ENCODE measurements at places on chromosomes 11 and 22.

DNA sequence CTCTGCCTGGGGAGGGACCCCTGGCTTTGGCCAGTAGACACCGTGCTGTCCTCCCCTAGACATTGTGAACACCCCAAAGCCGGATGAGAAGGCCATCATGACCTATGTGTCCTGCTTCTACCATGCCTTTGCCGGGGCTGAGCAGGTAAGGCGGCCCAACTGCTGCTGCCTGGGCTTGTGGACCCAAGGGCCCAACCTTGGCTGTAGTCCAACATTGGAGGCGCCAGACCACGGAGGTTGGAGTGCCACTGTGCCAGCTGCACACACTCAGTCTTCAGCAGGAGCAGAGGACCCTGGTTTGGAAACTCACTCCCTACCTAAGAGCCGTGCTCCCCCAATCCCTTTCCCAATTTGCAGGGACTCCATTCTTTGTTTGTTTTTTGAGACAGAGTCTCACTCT, 9.4 kb downstream of the ACTN3 start:
- no peak for DNase-seq

GRCh38 chr11:133064152-133064877, 468.0 kb downstream of the OPCML start:
- peak; percentile 68 for DNase-seq

DNA sequence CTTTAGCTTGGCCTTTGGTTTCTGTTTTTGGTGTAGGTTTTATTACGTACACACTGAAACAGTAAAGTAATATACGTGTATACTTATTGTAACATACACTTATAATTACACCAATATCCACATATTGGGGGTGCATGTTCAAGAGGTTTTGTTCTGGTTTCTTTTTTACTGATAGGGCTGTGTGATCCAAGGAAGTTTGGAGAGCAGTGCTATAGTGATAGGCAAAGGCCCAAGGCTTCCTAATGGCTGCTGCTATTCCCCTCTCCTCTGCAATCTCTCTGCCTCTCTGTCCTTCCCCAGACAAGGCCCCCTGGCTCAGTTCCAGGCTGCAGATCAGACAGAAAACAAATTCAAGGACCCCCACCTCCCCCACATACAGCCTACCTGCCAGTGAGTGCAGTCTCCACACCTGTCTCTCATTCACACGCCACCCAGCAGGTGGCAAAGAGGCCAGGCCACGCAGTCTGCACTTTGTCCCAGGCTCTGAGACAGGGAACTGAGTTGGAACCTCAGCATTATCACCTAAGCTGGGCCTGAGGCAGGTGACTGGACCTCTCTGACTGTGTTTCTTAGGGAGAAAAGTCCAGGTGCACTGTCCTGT, 15.1 kb downstream of the TMEM184B start:
- DNase-seq, result peak; percentile 79

GRCh38 chr22:22158965-22159364, 85.6 kb upstream of the VPREB1 start:
- DNase-seq, result no peak

GRCh38 chr11:116224154-116224888, 548.5 kb downstream of the BUD13 start:
- DNase-seq, result peak; percentile 71

GRCh38 chr11:74701351-74701750, 29.9 kb downstream of the CHRDL2 start:
- no peak for DNase-seq

GRCh38 chr11:79308429-79308828, 132.4 kb downstream of the TENM4 start:
- DNase-seq, result no peak

- DNase-seq, result no peak
Observed at GRCh38 chr11:7484645-7485044, 661 bp upstream of the OLFML1 start.

- DNase-seq, result no peak
Observed at GRCh38 chr22:30361916-30362650, 5.3 kb downstream of the CCDC157 start.

DNA sequence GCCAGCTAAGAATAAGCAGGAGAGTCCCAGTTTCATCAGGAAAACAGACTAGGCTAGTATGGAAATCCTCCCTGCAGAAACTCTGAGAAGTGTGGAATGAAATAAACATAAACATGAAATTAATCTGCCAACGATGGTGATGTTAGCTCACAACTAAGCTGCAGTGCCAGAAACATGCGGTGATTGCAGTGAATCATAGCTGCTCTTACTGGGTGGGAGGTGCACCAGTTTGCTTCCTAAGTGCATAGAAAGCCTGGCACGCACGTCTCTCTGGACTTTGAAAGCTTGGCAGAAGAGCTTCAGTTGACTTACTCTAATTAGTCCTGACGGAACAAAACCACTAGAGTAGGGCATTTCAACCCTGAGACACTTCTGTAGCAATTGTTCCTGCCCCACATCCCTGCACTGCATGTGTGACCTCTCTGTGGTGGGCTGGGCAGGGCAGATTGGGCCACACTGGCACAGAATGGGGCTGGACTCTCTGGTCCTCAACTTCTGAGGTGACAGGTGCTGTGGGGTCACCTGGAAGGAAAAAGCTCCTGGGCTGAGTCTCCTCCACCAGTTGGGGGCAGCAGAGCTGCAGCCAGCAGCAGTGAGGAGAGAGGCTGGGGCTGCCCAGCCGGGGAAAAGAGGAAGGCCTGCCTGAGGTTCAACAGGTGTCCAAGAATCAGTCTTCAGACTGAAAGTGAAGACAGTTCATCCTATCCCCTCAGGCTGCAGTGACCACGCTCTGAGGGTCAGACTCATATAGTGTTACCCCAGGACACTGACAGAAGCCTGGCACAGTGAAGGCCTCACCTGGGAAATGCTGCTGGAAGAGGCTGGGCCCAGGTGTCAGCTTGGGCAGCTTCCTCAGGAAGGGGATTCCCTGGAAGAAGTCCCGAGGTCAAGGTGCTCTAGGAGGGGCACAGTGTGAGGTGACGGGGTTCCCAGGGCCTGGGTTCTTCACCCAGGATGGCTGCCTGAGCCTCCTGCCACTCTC, 40.5 kb downstream of the GGTLC2 start:
- DNase-seq, result no peak

DNA sequence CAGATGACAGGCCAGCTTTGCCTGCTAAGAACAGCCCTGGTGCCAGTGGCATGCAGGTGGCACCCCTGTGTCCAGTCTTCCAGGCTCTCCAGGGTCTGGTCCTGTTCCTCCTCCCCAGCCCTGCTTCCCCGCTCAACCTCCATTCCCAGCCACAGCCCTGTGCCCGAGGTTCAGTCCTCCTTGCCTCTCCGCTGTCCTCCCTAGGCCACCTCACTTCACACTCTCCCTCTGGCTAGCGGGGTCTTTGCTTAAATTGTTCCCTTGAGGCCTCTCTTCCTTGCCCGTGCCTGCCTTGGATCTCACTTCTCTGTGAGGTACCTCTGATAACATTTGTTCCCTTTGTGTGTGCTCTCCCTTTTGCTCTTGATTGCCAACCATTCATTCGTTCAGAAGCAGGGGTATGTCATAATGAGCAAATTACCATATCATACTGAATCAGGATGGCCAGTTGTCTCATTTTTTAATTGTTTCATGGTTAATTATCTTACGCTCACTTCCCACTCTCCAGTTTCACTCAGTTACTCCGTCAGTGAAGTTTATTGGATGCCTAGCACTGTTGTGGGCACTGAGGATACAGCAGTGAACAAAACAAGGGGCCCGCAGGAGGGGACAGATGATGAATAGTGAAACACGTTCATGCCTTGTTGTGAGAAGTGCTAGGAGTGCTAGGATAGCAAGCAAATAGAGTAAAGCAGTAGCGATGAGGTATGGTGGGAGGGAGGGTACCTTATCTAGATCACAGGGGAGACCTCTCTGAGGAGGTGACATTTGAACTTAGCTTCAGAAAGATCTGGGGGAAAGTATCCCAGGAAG, 7.4 kb downstream of the BMAL1 start:
- no peak for DNase-seq

GRCh38 chr22:45006111-45006963, 3.5 kb downstream of the PHF21B start:
- no peak for DNase-seq

DNA sequence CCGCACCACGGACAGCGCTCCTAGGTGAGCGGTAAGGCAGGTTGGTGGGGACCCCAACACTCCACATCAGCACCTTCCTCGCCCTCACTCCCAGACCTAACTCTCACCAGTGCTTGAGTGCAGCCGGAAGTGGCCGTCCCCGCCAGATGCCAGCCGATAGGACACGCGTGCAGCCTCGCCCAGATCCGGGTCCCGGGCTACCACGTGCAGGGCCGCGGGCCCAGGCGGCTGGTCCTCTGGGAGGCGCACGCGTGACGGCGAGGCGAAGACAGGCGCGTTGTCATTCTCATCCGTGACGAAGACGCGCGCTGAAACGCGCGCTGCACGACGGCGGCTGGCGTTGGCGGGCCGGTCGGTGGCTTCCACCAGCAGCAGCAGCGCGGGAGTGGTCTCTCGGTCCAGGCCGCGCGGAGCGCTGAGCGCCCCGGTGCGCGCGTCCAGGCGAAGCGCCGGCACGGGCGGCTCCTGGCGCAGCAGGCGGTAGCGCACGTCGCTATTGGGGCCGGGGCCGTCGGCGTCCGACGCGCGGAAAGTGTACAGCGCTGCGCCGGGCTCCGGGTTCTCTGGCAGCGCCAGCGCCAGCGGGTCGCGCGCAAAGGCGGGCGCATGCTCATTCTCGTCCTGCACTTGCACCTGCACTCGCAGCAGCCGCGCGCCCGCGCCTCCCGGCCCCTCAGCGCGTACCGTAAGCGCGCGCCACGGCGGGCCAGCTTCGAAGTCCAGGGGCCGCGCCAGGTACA, 10.8 kb upstream of the TPP1 start:
- no peak for DNase-seq

GRCh38 chr22:38291201-38291777, 18.5 kb upstream of the TMEM184B start:
- no peak for DNase-seq

GRCh38 chr11:32312865-32313403, 122.4 kb downstream of the WT1 start:
- DNase-seq, result peak; percentile 33

- no peak for DNase-seq
Observed at GRCh38 chr22:20246368-20247009, 21.6 kb downstream of the RTN4R start.

DNA sequence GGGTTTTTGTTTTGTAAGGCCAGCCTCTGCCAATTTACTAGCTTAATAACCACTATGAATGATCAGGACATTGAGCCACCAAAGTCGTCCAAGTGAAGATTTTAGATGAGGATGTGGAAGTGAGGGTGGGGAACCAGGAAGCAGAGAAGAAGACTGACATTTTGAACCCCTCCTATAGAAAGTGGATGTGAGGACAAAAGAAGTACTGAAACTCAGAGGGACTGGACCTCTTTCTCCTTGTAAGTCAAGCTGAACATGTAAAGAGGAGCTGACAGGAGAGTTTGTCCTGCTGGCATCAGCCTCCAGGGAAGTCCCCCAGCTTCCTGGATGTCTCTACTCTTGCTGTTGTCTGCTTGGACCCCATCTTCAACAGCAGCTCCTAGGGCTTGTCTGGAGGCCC, 338.2 kb upstream of the NCAM1 start:
- DNase-seq, result no peak

DNA sequence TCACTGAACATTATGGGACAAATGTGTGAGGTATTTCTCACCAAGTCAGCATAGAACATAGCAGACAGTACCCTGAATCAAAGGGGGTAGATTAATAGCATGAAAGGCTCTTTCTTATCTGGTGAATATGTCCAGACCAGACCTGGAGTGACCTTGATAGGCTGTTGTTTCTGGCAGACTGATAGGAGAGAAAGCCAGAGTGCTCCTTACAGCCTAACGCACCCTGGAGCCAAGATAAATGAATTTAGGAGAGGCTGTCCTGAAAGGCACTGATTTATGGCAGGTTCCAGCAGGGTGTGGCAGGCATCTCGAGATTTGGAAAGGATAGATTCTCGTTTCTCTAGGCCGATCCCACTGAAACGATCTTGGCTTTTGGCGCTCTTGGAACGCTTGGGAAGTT, 204.6 kb downstream of the DBX1 start:
- DNase-seq, result no peak

DNA sequence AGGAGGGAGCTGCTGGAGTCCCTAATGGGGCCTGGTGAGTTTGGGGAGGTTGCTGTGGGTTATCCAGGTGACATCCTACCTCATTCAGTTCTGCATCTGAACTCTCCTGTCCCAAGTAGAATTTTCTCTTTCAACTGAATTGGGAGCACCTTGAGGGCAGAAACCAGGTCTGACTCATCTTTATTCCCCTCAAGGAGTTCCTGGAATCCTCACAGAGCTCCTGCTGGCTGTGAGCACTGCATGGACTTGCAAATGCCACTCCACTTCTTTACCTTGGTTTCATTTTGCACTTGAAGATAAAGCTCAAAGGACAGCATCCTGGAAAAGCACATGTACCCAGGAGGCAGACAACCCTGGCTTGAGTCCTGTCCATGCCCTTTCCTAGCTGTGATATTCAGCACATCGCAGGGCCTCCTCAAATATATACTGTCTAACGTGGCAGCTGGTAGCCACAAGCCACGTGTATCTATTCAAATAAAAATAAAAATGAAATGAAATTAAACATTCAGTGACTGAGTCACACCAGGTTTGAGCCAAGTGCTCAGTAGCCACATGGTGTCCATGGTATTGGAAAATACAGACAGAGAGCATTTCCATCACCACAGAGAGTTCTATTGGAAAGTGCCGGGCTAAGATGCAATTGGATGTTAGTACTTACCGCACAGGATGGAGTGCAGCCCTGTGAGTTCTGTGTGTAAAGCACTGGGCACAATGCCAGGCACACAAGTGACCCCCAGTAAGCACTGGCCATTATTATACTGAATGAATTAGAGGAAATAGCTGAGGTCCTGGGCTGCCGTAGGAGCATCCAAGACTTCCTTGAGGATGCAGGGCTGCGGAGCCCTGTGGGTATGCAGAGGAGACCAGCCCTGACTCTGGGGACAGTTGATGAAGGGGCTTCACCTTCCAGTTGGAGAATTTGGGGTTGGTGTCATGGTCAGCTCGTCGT, 149.0 kb downstream of the PKNOX2 start:
- DNase-seq, result no peak

DNA sequence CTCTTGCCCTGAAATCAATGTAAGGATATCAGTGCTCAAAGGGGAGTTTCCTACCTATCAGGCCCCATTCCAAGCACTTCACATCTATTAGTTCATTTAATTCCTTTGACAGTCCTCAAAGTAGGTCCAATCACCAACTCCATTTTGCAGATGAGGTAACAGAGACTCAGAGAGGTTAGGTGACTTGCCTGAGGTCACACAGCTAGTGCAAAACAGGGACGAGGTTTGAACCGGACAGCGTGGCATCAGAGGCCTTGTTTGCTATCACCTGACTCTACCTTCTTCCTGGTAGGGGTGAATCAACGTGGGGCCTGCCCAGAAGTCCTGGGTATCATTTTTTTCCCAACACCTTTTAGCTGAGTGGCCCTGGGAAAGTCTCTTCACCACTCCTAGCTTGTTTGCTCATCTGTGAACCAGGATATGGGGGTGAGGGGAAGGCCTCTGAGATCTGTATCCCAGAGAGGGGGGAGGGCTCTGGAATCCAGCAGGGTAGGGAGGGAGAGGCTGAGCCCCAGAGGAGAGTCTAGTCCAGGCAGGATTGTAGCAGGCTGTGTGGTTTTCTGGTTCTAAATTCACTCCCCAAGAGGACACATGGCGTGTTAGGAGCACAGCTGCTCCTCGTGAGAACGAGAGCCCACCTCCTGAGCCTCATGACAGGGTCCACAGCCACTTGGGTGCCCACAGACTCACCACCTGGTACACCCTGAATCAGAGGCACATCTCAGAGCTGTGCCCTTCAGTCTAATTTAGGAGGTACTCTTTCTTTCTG, 174.7 kb downstream of the MN1 start:
- no peak for DNase-seq

- DNase-seq, result no peak
Observed at GRCh38 chr22:43314611-43315010, 28.6 kb downstream of the SCUBE1 start.

Data from NCI-H2081 (cell line).